ENCODE measurements at places on chromosomes 16 and 17.

DNA sequence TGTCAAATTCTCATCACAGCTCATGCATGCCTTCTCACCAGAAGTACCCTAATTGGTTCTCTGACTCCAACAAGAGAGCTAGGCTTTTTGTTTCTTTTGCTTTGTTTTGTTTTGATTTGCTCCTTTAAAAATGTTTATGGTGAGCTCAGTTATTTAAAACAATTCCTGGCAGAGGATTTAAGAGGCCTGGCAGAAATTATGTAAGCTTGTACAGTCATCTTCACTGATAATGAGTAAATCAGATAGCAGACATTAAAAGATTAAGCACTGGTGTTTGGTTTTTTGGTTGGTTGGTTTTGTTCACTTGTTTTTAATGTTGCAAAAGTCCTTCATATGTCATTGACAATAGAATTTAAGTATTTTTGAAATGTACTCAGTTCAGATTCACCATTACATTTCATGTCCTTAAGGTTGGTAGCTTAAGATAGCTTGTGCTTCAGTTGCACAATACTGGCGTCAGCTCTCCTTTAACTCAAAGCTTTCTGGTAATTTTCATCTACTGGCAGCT, 378.9 kb downstream of the CDH13 start:
- no peak for DNase-seq

GRCh38 chr16:65120831-65121721, 787 bp downstream of the CDH11 start:
- DNase-seq = no peak

DNA sequence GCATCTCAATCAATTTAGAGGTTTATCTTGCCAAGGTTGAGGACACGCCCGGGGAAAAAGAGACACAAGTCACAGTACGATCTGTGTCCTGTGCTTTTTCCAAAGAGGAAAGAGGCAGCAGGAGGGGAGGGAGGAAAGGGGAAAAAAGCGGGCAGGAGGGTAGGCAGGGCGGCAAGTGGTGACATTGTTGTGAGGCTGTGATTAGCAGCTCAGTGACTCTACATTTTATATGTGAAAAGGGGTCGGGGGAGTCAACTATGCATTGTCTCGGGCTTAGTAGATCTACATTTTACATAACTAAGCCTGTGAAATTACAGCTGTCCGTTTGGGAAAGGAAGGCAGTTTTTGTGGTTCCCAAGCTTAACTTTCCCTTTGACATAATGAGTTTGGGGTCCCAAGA, 22.2 kb upstream of the RIPOR1 start:
- no peak for DNase-seq

- DNase-seq = peak; percentile 52
Observed at GRCh38 chr17:74862108-74862901, 2.6 kb upstream of the GRIN2C start.

- DNase-seq = no peak
Observed at GRCh38 chr17:15957206-15957605, 12.3 kb downstream of the ADORA2B start.

DNA sequence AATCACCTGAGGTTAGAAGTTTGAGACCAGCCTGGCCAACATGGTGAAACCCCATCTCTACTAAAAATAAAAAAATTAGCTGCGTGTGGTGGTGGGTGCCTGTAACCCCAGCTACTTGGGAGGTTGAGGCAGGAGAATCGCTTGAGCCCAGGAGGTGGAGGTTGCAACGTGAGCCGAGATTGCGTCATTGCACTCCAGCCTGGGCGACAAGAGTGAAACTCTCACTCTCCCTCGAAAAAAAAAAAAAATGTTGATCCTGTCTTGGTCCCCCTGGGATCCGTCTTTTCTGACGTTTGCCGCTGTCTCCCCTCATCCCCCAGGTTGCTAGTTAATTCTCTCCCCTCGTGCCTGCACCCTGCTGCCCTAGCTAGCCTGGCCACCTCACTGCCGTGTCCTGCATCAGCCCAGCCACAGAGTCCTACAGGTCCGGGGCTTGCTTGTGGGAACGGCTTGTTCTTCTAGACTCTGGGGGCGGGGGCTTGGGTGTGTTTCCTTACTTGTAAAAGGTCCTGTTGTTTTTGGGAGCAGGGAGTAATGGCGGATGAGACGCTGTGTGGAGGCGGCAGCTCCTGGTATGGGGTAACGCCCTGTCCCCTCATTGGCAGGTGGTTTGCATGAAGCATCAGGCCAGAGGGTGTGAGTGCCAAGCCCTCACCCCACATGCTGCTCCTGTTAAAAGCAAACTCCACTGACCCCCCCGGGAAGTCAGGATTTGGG, 44.6 kb downstream of the PGS1 start:
- no peak for DNase-seq

GRCh38 chr16:72083778-72084404, 9.5 kb downstream of the TXNL4B start:
- DNase-seq = no peak

DNA sequence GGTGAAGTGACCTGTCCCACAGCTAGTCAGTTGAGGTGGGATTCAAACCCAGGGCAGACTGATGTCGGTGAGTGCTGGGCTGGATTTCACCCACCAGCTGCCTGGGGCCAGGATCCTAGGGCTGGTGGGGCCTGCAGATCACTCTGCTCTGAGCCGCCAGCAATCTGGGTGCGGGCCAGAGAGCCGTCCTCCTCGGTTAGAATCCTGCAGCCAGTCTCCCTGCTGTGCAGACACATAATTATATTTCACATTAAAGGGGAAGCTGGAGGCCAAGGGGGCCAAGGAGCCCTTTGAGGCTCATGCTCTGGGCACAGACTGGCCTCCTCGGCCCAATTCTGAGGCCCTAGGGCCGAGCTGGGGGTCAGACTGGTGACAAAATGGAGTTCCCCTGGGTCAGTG, 996 bp upstream of the KCNJ12 start:
- no peak for DNase-seq

DNA sequence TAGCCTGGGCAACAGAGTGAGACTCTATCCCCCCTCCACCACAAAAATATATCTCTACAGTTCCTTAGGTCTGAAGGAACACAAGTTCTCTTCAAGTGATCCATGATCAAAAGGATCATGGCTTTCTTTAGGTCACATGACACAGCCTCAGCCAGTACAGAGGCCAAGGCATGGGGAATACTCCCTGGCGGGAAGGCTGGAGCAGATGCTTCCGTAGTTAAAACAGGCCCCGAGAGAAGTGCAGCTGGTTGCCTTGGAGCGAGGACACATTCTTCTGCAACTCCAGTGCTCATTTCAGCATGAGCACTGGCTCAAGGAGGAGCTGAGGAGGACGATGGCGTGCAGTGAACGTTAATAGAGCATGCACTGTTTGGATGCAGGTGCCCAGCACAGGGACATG, 13.5 kb downstream of the CDIP1 start:
- DNase-seq = no peak

DNA sequence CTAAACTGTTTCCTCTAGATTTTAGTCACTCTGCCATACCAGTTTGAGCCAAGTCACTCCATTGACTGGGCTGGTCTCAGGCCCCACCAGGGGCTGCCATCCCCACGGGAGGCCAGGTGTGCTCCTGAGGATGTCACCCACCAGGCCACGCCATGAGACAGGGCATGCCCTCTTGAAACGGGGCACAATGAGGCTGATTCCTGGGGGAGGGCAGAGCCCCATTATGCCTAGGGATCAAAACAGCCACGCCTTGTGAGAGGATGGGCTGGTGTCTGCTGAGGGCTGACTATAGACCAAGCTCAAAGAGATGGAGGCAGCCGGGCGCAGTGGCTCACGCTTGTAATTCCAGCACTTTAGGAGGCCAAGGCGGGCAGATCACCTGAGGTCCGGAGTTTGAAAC, 21.5 kb downstream of the GINS2 start:
- no peak for DNase-seq

DNA sequence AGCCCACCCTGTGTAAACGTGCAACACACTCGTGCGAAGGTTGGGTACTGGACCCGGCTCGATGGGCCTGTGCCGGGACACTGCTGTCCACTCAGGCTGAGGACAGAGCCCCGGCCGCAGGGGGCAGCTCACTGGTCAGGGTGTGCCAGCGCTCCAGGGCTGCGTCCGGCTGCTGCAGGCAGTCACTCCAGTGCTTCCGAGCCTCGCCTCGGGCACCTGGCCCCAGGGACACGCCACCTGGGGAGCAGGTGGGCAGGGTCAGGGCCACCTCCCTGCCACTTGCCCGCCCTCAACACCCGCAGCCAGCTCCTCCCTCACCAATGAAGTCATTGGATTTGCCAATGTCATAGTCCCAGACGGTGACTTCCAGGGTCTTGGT, 4.7 kb downstream of the DOC2A start:
- no peak for DNase-seq

- DNase-seq = no peak
Observed at GRCh38 chr16:3004781-3005284, 7.9 kb upstream of the CLDN9 start.

DNA sequence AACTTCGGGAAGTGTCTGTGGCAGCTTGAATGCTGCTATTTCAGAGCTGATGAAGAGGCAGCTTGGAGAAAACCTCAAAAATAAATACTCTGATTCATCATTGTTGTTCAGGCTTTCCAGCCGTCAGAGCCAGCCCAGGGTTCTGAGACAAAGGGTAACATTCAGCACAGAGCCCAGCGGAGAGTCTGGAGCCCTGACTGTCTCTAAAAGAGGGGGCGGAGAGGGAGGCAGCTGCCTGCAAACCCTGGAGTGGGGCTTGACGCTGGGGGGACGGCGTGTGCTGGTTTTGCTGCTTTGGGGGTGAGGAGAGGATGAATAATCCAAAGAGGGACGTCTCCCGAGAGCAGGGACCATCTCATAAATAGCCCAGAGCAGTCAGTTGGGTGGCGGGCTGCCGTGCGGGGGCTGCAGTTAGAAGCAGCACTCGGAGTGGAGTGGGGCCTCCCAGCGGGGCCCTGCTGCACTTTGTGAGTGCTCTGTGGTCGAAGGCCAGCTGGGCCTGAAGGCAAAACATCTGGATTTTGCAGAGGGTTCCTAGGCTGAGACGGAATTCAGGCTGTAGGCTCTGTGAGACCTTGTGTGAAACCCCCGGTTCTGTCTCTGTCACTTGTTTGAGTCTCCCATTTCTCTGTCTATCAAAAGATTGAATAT, 237.8 kb downstream of the PRKCA start:
- DNase-seq = peak; percentile 89

DNA sequence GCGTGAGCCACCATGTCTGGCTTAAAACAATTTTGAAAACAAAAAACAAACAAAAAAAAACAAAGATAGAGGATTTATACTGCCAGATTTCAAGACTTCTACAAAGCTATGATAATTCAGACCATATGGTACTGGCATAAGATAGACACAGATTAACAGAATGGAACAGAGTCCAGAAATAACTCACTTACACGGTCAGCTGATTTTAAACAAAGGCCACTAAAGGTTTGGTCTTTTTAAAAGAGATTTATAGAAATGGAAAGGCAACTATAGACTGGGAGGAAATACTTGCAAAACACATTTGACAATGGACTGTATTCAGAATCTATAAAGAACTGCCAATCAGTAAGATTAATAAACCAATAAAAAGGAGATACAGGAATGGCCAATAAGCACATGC, 48.6 kb upstream of the MNT start:
- peak; percentile 10 for DNase-seq

DNA sequence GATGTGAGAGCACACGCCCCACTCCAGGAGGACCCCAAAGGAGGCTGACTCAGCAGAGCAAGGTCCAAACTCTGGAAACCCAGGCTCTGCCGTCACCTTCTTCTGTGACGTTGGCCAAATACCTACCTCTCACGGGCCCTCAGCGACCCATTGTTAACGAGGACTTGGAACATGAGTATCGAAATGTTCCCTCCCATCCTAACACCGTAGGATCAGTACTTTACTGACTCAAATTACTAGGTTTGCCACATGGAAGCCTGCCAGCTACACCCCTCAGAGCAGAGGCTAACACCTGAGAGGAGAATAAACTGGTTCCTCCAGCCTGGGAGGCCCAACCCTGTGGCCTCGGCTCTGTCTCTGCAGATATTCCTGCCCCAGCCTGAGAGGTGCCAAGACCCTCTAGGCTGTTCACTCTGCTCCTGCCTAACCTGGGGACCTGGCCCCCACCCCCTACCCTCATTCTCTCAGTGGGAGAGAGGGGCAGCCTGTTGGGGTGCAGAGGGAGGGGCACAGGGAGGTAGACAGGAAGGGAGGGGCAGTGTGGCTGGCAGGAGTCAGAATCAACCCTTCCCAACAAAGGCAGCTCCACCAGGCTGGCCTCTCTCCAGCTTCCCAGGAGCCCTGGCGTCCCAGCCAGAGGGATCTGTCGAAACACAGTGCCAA, 4.4 kb downstream of the PITPNM3 start:
- DNase-seq = no peak

GRCh38 chr16:1341495-1342420, 8.3 kb downstream of the BAIAP3 start:
- DNase-seq = no peak

GRCh38 chr16:89144681-89145080, 26.9 kb upstream of the CDH15 start:
- no peak for DNase-seq

DNA sequence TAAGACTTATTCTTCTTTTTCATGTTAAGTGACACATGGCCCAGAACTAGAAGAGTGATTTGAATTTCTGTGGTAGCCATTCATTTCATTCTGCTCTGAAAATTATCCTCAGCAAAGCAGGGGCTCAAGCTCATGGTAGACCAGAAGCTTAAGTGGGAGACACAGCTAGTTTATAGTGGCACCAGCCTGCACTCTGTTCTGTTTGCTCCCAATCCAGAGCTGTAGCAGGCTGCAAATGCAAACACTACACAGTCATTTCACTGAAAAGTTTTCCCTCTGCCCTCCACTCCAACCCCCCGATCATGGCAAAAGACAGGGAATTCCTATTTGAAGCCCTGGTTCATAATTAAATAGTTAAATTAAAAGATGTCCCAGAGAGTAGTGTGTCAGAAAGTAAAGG, 17.1 kb downstream of the MPP2 start:
- DNase-seq = no peak

GRCh38 chr16:71479420-71479819, 9.7 kb downstream of the ZNF19 start:
- peak; percentile 17 for DNase-seq

DNA sequence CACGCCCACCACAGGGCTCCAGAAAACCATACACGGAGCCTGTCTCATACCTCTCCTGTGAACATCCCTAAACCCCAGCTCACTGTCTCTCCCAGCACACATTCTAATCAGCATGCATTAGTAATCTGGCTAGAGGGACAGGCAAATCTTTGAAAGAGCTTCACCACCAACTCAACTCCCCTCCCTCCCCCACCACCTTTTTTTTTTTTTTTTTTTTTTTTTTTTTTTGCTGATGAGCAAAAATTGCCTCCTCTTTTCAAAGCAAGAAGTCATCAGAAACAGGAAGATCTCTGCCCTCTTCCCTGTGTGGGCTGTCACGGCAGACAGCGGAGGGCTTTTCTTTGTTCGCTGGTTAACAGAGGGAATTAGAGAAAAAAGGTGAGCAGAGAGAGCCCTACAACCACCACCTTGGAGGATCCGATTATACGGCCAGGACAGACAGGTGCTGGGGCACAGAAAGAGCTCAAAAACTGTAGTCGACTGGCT, 19.9 kb downstream of the GAS7 start:
- DNase-seq = peak; percentile 88

- no peak for DNase-seq
Observed at GRCh38 chr16:66740533-66740932, 10.9 kb downstream of the DYNC1LI2 start.

DNA sequence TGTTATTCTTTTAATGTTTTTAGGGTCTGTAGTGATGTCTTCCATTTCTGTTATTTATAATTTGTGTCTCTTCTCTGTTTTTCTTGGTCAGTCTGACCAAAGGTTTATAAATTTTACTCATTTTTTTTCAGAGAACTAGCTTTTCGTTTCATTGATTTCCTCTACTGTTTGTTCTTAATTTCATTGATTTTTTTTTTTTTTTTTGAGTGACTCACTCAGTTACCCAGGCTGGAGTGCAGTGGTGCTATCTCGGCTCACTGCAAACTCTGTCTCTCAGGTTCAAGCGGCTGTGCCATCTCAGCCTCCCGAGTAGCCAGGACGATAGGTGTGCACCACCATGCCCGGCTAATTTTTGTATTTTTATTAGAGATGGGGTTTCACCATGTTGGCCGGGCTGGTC, 12.6 kb upstream of the UBTF start:
- no peak for DNase-seq
